ENCODE measurements at places on chromosomes 1 and 21.
A peak's percentile ranks its signal among the peaks of the same experiment; 100 is the strongest.

GRCh38 chr1:27658951-27659496 lies 13.0 kb downstream of the IFI6 start:
- peak; percentile 66 for DNase-seq

GRCh38 chr1:206700445-206701036 lies 15.8 kb downstream of the MAPKAPK2 start:
- DNase-seq, result no peak

- no peak for DNase-seq
Observed at GRCh38 chr1:228005511-228006033, 1.2 kb upstream of the WNT3A start.

DNA sequence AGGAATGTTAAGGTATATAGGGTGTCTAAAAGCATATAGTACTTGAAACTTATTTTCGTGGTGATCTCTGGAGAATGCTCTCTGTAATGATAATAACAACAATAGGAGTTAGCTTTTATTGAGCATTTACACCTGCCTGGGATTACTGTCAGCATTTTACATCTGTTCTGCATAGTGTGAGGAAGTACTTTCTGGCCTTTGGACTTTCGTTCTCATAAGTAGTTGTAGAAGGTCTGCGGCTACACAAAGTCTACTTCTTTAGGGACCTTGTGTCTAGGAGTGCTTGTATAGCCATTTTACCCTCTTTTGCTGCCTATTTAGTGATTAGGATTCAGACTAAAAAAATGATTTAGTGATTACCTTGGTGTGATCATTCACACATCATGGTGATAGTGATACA lies 103.6 kb upstream of the GPR52 start:
- no peak for DNase-seq

DNA sequence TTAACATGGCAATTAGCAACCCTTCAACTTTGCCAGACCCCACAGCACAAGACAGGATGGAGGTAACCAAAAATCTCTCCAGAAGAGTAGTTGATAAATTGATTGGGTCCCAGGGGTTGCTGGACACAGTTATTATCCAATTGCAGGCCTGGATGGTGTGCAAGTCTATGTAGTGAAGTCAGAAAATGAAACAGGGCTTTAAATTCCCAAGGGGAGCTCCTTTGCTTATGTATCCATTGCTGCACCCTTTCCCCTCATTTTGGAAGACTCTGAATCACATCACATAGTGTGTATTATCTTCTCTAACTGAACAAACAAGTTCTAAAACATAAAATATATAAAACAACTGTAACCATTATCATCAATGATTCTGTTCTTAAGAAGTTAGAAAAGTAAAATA lies 550.2 kb downstream of the LMO4 start:
- no peak for DNase-seq

DNA sequence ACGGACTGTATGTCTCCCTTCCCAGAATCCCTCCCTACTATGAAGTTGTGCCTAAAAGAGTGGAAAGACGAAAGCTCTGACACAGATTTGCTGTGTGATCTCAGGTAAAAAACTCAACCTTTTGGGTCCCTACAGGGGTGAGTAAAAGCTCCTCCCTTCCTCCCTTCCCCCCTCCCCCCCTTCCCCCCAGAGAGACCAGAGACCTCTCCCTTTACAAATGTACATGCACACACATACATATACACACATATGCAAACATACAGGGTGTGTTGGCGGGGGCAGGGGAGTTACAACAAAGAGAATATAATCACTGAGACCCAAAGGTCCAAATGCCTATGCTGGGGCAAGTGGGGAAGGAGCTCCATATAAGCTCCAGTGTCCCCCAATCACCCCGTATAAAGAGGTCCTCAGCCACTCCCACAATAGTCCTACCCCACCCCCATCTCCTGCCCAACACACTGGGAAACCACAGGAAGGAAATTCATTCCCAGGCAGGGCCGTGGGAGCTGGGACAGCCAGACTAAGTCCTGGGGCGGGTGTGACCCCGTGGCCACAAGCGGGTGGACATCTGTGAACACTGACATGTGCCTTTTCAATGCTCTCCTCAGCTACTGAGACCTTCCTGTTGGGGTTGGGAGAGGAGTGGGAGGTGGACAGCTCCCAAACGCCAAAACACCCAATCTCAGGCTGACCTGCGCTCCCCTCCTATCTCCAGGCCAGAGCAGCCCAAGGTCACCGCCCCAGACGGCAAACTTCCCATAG lies 2.0 kb downstream of the MEF2D start:
- DNase-seq, result peak; percentile 63

GRCh38 chr21:21801921-21802320 lies 803.7 kb downstream of the NCAM2 start:
- no peak for DNase-seq

DNA sequence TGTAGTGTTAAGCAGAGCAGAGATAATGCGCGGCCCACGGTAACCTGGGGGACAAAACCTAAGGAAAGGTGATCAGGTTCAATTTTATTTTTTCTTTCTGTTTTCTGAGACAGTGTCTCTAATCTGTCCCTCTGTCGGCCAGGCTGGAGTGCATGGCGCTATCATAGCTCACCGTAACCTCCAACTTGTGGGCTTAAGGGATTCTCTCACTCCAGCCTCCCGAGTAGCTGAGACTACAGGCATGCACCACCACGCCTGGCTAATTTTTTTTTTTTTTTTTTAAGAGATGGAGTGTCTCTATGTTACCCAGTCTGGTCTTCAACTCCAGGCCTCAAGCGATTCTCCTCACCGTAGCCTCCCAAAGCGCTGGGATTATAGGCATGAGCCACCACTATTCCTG lies 724 bp upstream of the ANKRD35 start:
- no peak for DNase-seq

DNA sequence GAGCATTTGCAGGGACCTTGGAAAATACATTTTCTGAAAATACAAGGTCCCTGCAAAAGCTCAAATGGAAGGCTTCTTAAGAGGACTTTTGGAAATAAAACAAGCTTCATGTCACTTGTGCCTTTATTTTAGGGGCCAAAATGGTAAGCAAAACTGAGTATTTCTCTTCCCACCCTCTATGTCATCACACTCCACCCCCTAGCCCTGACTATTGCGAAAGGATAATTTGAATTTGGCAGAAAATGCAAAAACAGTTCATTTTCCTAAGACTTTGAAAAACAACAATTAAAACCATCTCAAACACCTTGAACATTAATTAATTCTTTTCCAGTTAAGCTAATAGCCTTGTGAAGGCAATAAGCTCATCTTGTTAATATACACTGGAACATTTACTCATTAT lies 201.7 kb downstream of the TM2D1 start:
- DNase-seq, result no peak

GRCh38 chr1:228827019-228827418 lies 91.7 kb downstream of the RHOU start:
- DNase-seq, result no peak

DNA sequence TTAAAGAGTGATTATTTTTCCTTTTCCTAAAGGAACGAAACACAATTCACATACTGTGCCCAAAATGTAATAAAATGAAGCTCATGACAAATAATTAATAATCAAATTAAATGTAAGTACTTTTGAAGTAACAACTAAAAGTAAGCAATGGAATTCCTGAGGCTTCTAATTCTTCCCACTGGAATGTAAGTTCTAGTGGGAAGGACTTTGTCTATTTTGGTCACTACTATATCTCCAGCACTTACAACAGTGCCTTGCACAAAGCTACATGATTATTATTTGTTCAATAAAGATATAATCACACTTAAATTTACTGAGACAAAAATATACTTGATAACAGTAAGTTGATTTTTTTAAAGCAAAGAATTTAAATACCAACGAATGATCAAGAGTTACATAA lies 128.8 kb downstream of the COQ8A start:
- DNase-seq, result no peak

DNA sequence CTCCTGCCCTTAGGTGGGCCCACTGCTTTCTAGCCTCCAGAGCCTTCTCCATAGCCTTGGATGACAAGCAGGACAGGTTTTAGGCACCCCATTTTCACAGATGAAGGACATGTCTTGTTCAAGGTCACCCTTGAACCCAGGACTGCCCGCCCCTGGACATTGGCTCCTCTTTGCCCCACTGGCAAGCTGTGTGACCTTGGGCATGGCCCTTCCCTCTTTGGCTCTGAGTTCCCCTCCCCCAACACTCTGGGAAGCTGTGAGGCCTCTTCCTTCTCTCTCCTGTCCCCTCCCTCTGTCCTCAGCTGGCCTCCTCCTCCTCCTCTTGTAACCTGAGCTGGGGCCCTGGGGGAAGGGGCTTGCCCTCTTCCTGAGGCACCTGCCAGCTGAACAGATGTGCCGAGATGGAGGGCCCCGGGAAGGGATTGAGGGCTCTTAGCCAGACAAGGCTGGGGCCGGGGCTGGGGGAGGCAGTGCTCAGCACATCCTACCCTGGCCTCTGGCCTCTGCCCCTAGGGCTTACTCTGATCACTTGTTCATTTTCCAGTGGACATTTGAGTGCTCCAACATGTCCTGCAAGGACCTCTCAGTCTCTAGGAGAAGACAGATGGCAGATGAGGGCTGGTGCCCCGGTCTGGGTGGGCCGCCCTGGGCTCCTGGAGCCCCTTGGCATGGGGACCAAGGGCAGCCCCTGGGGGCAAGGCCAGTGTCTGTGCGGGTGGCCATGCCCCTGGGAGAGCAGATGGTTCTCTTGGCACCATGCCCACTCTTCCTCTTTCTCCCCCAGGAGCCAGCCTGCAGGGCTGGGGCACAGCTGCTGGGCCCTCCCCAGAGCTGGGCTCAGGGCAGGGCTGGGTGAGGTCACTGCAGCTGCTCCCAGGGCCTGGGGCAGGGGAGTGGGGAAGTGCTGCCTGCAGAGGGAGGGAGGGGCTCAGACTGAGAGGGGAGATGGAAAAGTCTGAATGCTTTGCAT lies 10.7 kb downstream of the FOXO6 start:
- peak; percentile 73 for DNase-seq

DNA sequence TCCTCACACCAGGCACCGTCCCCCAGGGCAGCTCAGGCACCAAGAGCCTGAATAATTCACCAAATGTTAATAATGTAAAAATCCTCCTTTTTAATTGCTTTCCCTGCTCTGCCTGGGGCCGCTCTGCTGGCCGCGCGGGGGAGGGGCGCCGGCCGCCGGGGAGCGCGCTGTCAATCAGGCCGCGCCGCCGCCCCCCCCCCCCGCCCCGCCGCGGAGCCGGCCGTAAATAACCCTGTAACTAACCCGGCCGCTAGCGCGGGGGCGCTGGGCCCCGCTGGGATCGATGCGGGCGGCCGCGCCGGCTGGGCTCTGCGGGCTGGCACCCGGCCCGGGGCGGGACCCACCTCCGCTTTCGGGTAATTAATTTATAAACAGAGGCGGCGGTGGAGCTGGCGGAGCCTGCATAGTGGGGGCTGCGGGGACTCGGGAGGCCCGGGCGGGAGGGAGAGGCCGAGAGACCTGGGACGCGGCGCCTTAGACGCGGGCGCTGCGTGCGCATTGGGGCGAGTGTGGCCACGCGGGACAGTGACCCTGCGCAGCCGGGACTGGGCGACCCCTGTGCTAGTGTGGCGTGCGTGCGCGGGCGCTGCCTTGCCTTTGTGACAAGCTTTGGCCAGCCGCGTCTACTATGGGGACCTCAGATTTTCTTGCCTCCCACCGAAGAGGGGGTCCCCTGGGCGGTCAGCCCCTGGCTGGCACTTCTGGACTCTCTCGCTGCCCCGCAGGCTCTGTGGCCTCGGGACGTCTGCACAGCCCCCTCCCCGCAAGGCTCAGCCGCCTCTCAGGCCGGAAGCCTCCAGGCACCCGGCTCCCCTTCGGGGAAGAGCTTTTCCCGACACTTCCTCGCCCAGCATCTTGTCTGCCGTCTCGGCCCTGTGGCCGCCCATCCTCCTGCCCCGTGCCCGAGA lies 16.6 kb downstream of the SAMD11 start:
- DNase-seq, result peak; percentile 50

GRCh38 chr21:30579346-30579745 lies 10.9 kb downstream of the KRTAP22-2 start:
- DNase-seq, result no peak

- DNase-seq, result no peak
Observed at GRCh38 chr21:39712976-39713375, 32.0 kb upstream of the IGSF5 start.

DNA sequence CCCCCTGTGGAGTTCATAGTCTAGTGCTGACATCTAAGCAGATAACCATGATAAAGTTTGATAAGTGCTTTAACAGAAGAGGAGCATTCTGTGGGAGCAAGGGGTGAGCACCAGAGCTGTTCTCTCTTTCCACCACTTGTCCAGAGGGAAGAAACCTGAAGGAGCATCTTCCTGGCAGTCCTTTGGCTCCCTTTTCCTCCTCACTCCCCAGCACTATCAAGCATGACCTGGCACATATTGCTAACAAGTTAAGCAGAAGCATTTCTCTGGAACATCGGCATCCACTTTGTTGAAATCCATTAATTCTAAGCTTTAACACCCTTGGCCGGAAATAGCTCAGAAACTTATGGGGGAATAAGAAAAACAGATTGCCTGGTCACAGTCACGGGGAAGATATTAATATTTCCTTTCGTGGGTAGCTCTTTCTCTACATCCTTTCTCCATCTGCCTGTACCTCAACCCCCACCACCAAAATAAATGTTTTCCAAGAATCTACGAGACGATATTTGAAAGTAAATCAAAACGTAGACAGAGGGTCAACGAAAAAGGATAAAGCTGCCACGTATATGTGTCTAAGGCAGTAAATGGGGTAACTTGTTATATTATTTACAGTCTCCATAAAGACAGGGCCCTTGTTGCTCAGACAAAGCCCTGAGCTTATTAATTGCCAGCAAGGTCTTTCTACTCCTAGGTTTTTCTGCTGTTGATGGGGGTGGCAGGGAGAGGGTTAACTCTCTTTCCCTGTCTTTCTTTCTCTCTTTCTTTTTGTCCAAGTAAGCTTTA lies 351.4 kb downstream of the NUF2 start:
- DNase-seq, result no peak
